Activated T-cell treated with anti-CD3 and anti-CD28 coated beads, Interleukin-2, amount 50 U/mL, for 48 hours (primary cell): ENCODE measurements at places on chromosomes 11 and 22.

GRCh38 chr11:45901626-45902025, 5.4 kb downstream of the FREY1 start:
- no peak for DNase-seq

DNA sequence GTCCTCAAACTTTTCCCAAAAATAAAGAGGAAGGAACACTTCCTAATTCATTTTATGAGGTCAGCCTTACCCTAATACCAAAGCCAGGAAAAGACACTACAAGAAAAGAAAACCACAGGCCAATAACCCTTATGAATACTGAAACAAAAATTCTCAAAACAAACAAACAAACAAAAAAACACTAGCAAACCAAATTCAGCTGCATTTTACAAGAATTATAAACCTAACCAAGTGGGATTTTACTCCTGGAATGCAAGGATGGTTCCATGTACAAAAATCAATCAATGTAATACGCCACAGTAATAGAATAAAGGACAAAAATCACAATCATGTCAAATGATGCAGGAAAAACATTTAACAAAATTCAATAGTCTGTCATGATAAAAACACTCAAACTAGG, 13.3 kb downstream of the ARVCF start:
- no peak for DNase-seq

DNA sequence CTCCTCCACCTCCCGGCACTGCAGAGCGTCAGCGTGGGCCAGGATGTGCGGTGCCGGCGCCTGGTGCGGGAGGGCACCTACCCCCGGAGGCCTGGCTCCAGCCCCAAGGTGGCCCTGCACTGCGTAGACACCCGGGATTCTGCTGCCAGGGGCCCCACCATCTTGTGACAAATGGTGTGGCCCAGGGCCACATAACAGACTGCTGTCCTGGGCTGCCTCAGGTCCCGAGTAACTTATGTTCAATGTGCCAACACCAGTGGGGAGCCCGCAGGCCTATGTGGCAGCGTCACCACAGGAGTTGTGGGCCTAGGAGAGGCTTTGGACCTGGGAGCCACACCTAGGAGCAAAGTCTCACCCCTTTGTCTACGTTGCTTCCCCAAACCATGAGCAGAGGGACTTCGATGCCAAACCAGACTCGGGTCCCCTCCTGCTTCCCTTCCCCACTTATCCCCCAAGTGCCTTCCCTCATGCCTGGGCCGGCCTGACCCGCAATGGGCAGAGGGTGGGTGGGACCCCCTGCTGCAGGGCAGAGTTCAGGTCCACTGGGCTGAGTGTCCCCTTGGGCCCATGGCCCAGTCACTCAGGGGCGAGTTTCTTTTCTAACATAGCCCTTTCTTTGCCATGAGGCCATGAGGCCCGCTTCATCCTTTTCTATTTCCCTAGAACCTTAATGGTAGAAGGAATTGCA, 13.5 kb downstream of the TSKU start:
- DNase-seq = no peak

- peak; percentile 11 for DNase-seq
Measured at GRCh38 chr22:23054531-23055257, 15.6 kb upstream of the GNAZ start.

DNA sequence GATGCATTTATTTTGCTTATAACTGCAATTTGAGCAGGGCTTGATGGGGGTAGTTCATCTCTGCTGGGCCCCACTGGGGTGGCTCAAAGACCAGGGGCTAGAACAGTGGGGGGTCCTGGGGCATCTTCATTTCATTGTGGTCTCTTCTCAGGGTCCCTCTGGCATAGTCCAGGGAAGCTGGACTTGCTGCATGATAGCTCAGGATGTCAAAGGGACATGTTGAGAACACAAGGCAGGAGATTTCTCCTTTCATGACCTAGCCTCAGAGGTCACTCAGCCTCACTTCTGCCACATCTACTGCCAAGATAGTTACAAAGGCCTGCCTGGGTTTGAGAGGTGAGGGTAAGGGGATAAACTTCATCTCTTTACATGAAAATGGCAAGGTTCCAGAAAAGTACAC, 89.5 kb downstream of the CWC15 start:
- no peak for DNase-seq

- no peak for DNase-seq
Measured at GRCh38 chr22:50319503-50319951, 7.3 kb downstream of the DENND6B start.

DNA sequence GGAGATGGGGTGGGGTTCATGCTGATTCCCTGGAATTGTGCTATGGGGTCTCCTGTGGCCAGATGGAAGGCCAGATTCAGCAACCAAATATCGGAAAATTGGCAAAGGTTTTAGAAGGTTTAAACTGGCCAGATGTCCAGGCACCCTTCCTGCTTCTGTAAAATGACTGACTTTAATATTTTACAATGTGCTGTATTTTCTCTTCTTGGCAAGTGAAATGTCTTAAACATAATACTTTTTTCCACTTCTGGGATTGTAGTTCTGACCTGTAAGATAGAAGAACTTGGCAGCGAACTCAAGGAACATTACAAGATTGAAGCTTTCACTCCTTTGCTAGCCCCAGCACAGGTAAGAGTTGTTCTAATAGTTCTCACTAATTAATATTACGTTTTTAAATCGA, 17.5 kb downstream of the POLA2 start:
- DNase-seq = no peak

GRCh38 chr11:123164732-123165450, 30.2 kb downstream of the CLMP start:
- DNase-seq = no peak

- DNase-seq = no peak
Measured at GRCh38 chr11:21185959-21186358, 516.6 kb downstream of the NELL1 start.

GRCh38 chr11:65095974-65096806, at the start of gene VPS51:
Gene VPS51, plus strand, starts transcription at chr11:65096214. Its CDS starts 37 bp downstream, at chr11:65096251.
- DNase-seq = peak; percentile 89

GRCh38 chr11:75174781-75175370, 24.0 kb downstream of the SLCO2B1 start:
- DNase-seq = no peak

- DNase-seq = no peak
Measured at GRCh38 chr22:33780531-33781136, 139.6 kb downstream of the LARGE1 start.

GRCh38 chr11:100929377-100929776, 200.2 kb downstream of the PGR start:
- DNase-seq = no peak

DNA sequence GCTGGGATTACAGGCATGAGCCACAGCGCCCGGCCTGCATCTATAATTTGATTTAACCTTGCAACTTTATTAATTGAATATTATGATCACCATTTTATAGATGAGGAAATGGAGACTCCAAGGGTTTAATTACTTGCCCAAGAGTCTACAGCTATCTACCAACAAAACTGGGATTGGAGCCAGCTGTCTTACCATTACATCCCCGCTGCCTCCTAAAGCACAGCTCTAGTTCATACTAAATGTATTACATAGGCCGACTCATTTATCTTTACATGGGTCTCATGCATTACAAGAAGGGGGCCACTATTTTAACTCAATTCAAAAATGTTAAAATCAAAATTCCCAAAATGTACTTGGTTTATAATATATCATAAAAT, 14.1 kb upstream of the TMA7B start:
- no peak for DNase-seq

- DNase-seq = no peak
Measured at GRCh38 chr11:63660972-63661371, 10.2 kb downstream of the ATL3 start.

- no peak for DNase-seq
Measured at GRCh38 chr11:92843455-92843854, 126.0 kb upstream of the MTNR1B start.

DNA sequence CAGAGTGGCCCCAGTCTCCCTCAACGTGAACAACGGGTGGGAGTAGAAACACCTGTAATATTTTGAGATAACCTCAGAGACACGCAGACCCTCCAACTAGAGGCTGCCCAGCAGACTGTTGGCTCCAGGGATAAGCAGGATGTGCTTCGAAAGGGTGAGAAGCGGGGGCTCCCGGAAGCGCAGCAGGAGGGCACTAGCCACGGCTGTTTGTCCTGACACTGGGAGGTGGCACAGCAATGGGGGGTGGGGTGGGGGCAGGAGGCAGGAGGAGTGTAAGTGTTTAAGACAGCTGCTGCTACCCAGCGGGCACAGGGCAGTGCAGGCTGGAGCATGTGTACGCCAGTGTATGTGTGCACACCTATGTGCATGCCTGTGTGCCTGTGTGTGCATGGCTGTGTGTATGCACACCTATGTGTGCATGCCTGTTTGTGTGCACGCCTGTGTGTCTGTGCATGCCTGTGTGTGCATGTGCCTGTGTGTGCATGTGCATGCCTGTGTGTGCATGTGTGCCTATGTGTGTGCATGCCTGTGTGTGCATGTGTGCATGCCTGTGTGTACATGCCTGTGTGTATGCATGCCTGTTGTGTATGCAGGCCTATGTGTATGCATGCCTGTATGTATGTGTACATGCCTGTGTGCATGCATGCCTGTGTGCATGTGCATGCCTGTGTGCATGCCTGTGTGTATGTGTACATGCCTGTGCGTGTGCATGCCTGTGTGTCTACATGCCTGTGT, 154.7 kb downstream of the SHANK2 start:
- DNase-seq = no peak

DNA sequence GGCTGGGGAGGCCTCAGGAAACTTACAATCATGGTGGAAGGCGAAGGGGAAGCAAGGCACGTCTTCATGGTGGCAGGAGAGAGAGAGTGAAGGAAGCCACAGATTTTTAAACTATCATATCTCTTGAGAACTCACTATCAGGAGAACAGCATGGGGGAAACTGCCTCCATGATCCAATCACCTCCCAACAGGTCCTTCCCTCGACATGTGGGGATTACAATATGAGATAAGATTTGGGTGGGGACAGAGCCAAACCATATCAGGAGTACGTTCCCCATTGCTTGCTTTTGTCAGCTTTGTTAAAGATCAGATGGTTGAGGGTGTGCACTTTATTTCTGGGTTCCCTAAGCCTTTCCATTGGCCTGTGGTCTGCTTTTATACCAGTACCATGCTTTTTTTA, 53.7 kb upstream of the E2F8 start:
- DNase-seq = no peak

DNA sequence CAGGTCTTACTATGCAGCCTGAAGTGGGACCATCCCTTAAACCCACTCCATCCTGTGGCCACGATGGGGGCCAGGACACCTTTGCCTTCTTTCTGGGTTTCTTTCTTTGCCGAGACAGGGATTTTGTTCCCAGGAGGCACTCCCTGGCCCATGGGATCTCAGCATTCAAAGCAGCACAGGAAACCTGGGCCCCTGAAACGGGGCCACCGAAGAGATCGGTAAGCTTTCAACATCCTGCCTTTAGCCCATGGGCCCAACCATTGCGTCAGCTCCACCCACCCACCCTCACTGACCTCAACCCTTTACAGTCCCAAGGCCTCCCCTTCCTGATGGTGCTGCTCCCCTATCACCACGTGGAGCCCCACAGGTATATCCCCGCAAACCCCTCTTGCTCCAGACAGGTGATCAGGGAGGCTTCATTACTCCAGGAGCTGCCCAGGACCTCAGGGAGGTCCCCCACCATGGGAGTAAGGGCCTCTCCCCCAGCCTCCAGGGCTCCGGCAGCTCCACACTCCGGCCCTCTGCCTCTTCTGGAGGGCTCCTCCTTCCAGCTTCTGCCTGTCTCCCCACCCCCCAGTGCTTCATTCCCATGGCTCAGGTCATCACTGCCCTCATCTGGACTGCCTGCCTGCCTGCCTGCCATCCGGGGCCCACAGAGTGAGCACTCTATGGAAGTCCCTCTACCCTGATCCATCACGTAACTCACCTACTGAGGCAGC, 42.0 kb upstream of the TUB start:
- DNase-seq = no peak

DNA sequence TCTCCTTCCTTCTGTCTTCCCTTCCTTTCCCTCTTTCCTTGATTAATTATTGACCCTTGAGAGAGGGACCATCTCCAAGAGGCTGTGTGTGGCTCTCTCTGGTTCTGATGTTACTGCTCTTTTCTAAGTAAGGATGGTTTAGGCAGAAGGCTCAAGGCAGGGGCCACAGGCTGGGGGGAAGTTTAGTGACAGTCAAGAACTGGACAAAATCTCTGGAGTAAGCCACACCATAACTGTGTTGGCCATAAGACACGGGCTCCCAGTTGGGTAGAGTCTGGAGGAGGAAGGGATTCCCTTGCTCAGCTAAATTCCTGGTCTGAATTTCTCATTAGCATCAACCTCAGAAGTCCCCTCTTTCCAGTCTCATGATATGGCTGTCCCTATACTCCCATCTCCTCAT, 74.7 kb downstream of the BUD13 start:
- no peak for DNase-seq

GRCh38 chr11:3022300-3022967, 30.3 kb upstream of the NAP1L4 start:
- peak; percentile 31 for DNase-seq

DNA sequence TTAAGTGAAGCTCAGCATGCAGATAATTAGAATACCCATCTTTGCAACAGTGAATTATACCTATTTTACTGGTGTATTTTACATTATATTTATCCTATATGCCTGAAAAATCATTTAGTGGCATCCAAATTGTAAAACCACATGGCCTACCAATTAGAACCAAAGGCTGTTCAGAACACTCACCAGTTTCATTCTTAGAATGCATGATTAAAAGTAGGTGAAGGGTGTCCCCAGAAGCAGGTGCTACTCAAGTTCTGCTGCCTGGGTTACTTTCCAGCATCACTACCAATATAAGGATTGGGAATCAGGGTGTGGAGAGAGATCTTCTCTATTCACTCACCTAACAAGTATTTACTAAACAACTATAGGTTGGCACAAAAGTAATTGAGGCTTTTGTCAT, 103.3 kb downstream of the SGSM3 start:
- no peak for DNase-seq

GRCh38 chr11:98565311-98565710, 455.4 kb upstream of the CNTN5 start:
- DNase-seq = no peak

GRCh38 chr11:59992425-59992824, 24.6 kb upstream of the OOSP4B start:
- DNase-seq = no peak

DNA sequence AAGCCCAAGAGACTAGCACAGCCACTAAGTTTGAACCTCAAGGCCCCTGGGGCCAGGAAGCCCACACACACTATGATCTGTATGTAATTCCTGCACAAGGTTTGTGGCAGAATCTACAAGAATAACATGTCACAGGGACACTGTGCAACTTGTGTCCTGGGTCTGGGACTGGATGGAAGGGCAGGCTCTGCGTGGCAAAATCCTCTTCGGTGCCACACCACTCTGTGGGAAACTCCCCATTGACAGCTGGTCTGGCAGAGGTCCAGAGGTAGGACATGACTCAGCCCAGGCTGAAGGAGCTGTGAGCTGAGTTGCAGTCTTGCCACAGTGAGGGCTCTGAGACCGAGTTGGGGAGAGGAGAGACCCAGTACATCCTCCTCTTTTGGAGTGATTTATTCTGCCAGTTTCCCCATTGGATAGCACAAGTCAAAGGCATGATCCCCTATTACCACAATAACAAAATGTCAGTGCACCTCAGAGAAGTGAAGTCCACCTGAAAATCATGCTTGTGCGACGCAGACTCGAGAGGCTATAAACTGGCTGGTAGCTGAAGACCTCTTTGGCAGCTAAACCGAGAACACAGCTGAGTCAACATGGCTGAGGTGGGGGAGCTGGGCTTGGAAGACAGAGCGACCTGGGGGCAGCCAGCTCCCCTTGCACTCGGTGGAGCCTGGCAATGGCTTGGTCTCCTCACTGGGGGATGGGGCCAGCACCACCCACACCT, 23.3 kb upstream of the SERPIND1 start:
- DNase-seq = peak; percentile 52

GRCh38 chr22:39567135-39567946, 3.2 kb upstream of the CACNA1I start:
- DNase-seq = peak; percentile 51

- no peak for DNase-seq
Measured at GRCh38 chr11:123426789-123427188, 3.3 kb upstream of the GRAMD1B start.
